Stimulated activated CD4-positive, alpha-beta T cell treated with anti-CD3 and anti-CD28 coated beads, Interleukin-1b, Interleukin-23, amount 100 ng/mL, for 1 hour (primary cell): ENCODE measurements at places on chromosomes 13 and 19.

DNA sequence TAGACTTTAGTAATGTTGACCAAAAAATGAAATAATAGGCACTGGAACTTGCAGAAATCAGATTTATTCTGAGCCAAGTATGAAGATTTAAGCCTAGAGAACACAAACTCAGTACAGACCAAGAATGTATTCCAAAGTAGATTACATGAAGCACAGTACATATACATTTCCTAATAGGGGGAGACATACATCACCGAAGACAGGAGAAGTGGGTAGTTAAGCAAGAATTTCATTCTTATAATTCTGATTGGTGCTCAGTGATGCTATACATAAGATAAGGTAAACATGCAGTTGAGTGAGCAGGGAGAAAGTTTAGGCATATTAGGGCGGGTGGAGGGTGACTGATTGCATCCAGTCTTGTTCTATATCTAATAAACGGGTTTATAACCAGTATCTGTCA, 2218.8 kb downstream of the PCDH9 start:
- DNase-seq, result no peak

GRCh38 chr19:45883881-45884681, 1.9 kb downstream of the IRF2BP1 start:
- DNase-seq, result no peak

GRCh38 chr19:41734156-41734555, 21.2 kb upstream of the CEACAM6 start:
- DNase-seq, result no peak

GRCh38 chr13:75907044-75907443, 270.9 kb downstream of the LMO7 start:
- no peak for DNase-seq

DNA sequence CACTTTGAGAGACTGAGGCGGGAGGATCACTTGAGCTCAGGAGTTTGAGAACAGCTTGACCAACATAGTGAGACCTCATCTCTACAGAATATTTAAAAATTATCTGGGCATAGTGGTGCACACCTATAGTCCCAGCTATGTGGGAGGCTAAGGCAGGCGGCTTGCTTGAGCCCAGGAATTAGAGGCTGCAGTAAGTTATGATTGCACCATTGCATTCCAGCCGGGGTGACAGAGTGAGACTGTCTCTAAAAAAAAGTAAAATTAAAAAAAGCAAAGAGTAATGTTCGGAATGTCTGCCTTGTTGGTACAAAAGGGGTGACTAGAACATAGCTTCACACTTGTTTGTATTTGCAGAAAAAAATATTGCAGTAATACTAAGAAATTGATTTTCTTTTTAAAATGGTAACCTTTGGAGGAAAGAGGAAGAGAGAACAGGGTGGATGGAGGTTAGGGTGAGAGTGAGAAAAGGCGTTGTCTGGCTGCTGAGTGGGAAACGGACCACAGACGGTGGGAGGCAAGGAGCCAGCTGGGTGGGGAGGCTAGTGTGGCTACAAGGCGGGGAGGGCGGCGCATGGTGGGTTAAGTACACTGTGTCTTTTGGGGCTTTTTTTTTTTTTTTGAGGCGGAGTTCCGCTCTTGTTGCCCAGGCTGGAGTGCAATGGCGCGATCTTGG, 10.2 kb downstream of the PPP1R14A start:
- DNase-seq, result no peak
